ENCODE measurements at places on chromosomes 2 and 18.

DNA sequence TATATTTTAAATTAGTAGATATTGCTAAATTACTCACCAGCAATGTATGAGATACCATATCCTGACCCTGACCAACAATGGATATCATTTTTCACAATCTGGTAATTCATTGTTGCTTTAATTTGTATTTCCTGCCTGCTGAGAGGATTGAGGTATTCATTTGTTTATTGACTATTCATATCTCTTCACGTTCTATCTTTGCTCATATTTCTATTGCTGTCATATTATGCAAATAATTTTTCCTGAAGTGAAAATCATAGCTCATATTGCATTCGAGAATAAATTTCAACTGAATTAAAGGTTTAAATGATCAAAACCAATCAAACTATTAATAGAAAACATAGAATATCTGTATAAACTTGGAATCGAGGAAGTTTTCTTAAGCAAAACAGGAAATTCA, 31.0 kb downstream of the INO80D start:
- no peak for DNase-seq

- DNase-seq = no peak
Observed at GRCh38 chr2:233117811-233118647, 57.9 kb downstream of the INPP5D start.

DNA sequence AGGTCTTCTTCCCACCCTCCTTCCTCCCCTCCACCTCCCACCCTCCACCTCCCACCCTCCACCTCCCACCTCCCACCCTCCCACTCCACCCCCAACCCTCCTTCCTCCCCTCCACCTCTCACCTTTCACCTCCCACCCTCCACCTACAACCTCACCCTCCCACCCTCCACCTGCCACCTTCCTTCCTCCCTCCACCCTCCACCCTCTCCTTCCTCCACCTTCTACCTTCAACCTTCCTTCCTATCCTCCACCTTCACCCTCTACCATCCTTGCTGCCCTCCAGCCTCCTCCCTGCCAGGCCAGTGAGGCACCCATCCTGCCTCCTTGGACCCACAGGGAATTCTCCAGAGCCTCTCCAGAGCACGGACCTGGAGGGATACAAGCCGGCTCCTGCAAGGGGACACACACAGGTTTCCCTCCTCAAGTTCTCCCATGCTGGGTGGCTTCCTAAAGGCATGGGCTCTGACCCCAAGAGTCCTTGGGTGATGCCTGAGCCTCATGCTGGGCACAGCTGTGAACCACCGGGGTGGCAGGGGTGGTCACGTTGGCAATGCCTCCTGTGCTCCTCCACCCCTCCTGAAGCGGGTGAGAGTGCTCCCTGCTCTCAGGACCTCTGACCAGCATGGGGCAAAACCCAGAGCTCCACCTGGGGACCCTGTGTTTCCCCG, 293.0 kb downstream of the NDUFA10 start:
- DNase-seq = no peak

- no peak for DNase-seq
Observed at GRCh38 chr2:238685713-238686112, 162.2 kb upstream of the TWIST2 start.

- no peak for DNase-seq
Observed at GRCh38 chr2:72135921-72136320, 11.7 kb downstream of the CYP26B1 start.

- peak; percentile 14 for DNase-seq
Observed at GRCh38 chr2:61887717-61888266, 664 bp downstream of the CCT4 start.

GRCh38 chr18:76995896-76996295, 136.7 kb downstream of the MBP start:
- DNase-seq = no peak

GRCh38 chr2:172864182-172864581, 128.5 kb downstream of the RAPGEF4 start:
- no peak for DNase-seq

GRCh38 chr2:219247678-219248642, 2.7 kb downstream of the STK16 start:
- peak; percentile 31 for DNase-seq

DNA sequence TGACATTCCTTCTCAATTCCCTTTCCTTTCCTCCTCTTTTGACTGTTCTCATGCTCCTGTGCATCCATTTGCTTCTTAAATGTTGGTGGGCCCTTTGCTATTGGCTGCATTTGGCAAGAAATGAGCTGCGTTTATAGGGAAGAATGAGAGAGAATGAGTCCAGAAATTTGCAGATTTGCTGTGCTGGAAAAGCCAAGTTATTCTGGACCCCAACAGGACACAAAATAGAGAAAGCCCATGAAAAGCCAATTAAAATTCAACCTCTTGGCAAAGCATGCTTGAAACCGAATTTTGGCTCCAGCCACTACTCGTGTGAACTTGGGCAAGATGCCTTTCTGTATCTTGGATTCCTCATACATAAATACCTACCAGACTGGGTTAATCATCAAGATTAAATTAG, 1.3 kb upstream of the SCLY start:
- no peak for DNase-seq

GRCh38 chr18:49935215-49935614, 121.9 kb upstream of the ACAA2 start:
- no peak for DNase-seq

DNA sequence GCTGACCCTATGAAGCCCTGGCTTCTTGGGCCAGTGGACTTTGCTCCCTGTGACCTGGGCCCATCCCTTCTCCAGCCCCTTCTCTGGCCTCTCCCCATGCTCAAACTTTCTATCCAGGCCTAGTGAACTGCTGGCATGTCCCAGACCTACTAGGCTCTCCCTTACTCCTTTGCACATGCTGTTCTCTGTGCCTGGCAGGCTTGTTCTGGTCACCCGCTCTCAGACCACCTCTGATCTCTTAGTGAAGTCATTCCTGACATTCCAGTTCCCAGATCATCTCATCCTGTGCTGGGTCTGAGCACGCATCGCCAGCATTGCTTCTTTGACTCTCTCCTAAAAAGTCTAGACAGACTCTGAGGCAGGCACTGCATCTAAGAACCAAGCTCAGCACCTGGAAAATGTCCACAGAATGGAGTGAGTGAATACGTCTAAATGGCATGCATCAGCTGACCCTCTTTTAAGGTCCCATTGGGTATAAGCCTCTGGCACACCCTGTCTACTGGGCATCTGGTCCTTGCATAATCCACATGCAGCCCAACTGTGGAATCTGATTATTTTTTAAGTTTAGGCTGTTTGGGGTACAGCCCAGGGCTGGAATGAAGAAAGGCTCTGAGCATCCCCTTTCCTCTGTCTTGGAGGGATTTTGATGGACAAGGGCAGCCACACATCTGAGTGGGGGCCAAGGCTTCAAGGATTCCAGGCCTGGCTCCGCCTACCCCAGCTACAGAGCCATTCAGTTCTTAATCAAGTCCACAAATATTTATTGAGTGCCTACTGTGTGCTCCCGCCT, 130.6 kb upstream of the HAAO start:
- no peak for DNase-seq

- no peak for DNase-seq
Observed at GRCh38 chr2:23618794-23619530, 234.0 kb downstream of the KLHL29 start.

DNA sequence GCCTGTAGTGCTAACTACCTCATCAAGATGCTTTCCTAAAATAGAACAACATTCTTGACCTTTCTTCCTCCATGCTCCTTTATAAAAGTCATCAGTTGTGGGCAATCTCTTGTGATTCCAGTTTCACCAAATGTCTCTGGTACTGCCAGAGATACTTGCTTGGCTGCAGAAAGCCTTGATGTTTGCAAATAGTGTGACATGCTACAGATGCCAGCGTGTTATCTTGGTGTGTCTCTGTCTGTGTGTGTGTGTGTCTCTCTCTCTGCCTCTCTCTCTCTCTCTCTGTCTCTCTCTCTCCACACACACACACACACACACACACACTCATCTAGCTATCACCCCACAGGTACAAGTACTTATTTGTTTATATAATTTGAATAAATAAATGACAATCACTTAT, 146.9 kb downstream of the CCDC102B start:
- DNase-seq = no peak

DNA sequence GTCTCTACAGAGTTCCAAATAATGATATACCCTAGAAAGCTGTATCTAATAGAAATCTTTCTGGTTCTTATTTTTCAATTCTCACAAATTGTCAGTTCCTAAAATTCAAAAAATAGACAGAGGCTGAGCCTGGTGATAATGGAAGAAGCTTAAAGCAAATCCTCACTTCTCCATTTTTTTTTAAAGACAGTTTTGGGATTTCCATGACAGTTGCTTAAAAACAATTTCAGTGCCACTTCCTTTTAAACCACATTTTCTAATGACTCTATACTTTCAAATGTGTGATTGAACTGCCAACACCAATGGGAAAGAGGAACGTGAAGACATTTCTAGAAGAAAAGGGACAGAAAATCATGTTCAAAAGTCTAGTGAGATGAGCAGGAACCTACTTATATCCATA, 4.0 kb downstream of the GKN2 start:
- peak; percentile 2 for DNase-seq

- DNase-seq = no peak
Observed at GRCh38 chr18:666177-666576, 8.7 kb downstream of the TYMS start.
